ENCODE measurements at places on chromosomes 2 and 18.

DNA sequence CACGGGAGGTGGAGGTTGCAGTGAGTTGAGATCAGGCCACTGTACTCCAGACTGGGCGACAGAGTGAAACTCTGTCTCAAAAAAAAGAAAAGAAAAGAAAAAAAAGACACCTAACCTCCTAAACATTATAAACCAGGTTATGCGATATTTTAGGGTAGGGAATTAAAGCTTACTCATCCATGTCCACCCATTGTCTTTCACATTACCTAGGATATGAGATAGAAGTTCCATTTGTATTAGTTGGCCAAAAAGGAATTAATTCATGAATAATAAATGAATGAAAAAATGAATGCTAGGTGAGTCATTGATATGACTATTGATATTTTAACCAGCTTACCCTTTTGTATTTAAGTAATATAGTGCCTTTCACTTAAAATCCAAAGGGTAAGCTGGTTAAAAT lies 132.9 kb downstream of the FAM161A start:
- DNase-seq: no peak

DNA sequence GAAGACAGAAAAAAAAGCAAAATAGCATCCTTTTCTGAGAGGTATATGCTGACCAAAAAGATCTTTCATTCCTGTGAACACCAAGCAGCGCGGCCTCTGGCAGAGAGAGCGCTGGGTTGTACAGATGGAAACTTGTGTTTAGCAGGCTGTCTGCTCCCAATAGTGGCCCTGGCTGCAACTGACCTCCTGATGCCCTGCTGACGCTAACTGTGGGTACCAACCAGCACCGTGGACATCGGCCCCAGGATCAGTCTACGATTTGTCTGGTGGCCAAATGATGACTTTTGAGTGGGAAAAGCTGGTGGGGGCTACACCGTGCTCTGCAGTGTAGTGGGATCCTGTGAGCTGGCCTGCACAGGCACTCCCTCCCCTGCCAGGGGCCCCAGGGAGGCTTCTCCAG lies 15.7 kb downstream of the COA5 start:
- no peak for DNase-seq

DNA sequence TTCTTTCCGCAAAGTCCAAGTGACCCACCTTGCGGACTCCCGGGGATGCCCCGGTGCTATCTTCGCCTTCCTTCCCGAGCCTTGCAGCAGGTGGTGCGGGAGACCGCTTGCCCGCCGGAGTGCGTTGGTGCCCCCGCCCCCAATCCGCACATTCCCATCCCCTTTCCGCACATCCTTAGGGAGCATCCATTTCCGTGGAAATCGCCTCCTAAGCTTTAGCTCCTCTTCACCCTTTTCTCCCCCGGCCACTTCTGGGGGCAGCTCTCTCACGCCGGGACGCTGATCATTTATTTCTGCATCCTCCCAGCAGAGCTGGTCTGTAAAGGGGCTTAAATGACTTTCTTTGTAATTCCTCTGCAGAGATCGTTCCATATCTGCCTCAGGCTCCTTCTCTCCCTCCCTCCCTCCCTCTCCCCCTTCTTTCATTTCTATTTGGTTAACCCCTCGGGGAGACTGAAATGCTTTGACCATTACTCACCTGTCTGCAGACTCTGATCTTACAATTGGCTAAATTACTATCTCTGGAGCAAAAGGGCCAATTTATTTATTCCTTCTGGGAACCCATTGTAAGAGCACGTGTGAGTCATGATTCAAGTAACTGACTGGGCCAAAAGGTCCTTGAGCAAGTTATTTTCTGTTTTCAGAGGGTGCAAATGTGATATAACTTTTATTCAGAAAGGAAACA lies 1.3 kb upstream of the LYPD1 start:
- DNase-seq: no peak

DNA sequence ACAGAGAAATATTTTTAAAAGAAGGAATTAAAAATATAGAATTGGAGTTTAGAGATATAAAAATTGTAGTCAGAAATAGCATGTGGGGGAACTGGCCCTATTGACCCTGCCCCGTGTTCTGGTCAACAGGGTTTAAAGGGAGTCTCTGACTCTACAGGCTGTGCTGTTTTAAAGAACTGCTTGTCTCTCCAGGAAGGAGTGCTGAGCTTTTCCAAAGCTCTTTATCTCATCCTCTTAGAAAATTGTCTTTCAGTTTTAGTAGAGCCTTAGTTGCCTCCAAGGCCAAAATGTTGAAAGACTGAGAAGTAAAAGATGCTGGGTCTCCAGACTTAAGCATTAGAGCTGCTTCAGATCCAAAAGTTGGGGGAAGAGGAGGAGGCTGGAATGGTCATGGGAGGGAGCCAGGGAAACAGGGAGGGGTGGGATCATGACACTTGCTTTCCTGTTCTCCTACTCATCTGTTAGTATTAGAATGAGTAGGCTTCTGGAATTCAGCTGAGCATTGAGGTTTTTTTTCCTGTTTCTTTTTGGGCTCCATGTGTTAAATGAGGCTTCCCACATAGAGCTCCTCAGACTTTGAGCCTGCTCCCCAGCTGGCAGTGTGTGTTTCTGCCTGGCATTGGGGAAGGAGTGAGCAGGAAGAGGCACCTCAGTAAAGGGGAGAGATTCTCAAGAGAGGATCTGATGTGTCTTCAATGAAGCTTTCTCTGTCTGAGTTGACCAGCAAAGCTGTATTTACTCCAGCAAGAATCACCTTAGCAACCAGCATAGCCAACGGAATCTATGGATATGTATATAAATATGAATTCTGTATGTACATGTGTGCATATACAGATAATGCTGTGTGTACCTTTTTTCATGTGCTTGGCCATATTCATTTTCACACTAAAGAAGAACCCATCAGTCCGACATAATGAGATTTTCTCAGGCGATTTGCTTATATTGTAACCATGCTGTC lies 186.8 kb upstream of the FBXO11 start:
- no peak for DNase-seq
